ENCODE measurements at places on chromosomes 6 and 20.

- no peak for DNase-seq
These were observed 4.5 kb downstream of the KIAA1755 start for GRCh38 chr20:38256021-38256420.

DNA sequence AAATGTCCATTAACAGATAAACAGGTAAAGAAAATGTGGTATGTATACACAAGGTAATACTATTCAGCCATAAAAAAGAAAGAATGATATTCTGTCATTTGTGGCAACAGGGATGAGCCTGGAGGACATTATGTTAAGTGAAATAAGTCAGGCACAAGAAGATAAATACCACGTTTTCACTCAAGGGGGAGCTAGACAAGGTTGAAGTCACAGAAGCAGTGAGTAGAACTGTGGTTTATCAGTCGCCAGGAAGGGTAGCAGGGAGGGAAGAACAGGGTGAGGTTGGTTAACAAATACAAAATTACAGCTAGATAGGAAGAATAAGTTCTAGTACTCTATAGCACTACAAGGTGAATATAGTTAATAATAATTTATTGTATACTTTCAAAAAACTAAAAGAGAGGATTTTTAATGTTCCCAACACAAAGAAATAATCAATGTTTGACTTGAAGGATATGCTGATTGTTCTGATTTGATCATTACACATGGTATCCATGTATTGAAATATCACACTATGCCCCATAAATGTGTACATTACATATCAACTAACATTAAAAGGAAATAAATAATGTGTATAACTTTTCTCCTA lies 21.1 kb downstream of the RTN4IP1 start:
- peak; percentile 5 for DNase-seq

DNA sequence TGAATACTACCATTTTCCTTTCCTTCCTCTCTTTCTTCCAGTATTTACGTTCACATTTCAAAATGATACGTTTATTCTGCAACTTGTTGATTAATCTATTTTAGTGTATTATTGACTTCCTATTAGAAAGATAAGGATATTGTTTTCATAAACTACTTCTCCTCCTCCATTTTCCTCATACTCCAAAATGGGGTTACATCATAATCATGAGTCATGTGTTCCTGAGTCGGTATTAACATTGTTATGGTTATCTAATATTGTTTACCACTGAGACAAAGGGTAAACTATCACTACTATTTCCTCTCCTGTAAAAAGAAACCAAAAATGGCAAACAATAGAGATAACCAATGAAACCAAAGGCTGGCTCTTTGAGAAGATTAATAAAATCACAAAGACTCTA lies 126.5 kb upstream of the CDYL start:
- no peak for DNase-seq

- no peak for DNase-seq
These were observed 5.7 kb upstream of the TIAM2 start for GRCh38 chr6:154989448-154989847.

- DNase-seq: no peak
These were observed 112.4 kb upstream of the SNX9 start for GRCh38 chr6:157710604-157711003.

DNA sequence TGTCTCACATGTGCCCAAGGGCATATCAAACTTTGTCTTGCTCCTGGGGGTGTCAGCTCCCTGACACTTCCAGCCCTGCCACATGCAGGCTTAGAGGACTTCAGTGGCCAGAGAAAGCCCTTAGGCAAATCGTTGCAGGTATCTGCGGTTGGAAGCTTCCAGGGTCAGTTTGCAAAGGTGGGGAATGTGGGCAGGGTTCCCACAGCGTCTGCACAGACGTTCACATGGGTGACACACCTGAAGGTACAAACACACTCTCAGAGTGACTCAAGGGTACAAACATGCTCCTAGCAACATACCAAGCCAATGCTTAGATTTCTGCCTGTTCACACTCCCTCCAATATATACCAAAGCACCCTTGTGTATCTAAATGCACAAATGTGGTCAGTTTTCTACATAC lies 30.0 kb downstream of the VSTM2L start:
- no peak for DNase-seq

GRCh38 chr20:22682381-22682780 lies 98.0 kb upstream of the FOXA2 start:
- DNase-seq: no peak

DNA sequence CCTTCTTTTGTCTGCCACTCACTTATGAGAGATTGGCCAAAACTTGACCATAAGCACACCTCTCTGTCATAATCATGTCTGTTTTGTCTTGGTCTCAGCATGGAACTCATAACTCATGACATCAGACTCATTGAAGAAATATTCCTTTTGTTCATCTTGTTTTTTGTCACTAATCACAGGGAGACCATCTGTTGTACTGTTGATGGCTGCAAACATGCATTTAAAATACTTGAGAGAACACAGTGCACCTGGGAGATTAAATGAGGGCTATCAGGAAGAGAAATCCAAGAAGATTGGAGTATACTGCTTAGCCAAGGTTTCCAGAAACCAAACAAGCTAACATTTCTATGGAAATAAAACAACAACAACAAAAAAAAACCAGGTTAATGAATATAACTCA lies 689.7 kb downstream of the EPM2A start:
- no peak for DNase-seq

GRCh38 chr6:111411046-111411445 lies 72.0 kb downstream of the REV3L start:
- DNase-seq: no peak

GRCh38 chr6:158026901-158027589 lies 45.4 kb downstream of the SYNJ2 start:
- DNase-seq: no peak

DNA sequence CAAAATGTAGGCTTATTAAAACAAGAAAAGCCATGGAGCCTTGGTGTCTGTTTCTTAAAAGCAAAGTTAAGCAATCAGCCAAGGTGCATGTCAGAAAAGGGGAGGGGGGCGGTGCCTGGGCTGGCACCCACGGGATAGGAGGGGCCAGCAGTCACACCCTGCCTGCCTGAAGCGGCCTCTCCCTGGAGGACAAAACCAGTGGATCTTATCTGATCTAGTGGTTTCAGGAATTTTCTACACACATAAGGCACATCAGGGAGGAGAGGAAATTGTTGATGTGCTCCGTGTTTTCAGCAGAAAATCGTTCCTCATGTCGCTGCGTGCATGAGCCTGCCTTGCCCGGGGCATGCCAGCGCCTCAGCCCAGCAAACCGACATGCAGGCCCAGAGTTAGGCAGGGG lies 276.4 kb downstream of the TAF4 start:
- no peak for DNase-seq

DNA sequence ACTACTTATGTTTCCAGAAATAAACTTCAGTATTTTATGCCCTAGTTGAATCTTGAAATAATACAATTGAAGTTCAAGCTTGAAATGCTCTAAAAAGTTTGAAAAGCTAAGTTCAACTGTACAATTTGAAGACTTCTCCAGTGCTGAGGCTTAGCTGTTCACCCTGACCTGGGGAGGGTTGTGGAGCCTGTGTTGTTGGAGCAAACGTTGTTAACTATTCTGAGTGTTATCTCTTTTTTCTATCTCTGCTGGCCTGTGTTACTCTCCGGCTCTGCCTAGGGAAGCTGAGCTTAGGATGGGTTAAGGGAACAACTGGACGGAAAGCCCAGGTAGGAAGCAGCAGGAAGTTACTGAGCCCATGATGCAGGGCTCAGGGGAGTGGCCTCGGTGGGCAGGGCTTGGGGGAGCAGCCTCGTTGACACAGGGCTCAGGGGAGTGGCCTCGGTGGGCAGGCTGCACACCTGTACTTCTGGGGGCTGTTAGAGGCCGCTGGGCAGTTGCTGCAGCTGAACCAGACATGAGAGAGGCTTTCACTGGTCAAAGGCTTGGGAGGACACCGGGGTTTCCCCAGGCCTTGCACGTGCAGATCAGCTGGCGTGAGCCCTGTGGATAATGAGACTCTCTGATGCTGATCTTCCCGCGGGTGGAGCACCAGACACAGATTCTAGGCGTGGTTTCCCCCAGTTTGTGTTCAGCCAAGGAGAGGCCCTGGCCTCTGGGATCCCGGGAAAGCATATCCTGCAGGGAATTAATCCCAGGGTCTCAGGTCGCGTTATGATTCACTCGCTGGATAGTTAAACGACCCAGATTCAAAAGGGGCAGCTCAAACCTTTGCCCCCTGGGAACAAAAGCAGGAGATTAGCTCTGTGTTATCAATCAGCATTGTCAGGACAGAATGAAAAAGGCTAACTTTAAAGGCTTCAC lies 58.9 kb downstream of the ERMARD start:
- no peak for DNase-seq

- DNase-seq: no peak
These were observed 110.2 kb downstream of the RCAN2 start for GRCh38 chr6:46381057-46381456.
